Cortex of kidney (tissue), 1 donor: ENCODE measurements at places on chromosomes 7 and 10.

- DNase-seq, result no peak
Measured at GRCh38 chr10:1289591-1289990, 233.4 kb downstream of the WDR37 start.

DNA sequence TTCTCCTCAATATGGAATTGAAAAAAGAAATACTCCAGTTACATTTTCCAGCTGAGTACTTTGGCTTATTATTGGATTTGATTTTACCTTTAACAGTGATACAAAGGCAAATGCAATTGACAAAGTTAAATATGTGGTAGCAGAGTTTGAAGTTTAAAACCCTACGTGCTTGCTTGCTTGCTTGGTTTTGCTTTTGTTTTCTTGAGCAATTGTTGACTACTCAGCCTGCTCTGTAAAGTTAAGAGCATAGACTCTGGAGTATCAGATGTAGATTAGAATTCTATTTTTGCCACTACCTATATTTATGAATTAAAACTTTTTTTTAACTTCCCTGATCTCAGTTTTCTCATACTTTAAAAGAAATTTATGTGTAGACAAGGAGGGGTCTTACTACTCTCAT, 51.4 kb downstream of the PCDH15 start:
- DNase-seq, result no peak

DNA sequence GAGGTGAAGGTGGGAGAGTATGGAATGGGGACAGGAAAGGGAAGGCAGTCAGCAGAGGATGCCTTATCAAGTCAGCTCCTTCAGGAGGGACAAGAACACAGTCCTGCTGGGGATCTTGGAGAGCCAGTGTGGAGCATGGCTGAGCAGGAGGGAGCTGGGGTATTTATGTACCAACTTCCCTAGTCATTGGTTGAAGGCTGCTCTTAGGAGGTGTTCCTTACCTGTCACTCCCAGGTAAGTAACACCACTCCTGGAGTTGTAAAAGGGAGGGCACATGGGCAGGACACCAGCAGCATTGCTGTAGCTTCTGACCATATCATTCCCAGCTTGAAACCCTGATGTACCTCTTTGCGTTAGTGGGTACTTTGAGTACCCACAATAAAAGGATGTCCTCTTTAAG, 29.8 kb downstream of the SLC29A3 start:
- DNase-seq, result no peak

DNA sequence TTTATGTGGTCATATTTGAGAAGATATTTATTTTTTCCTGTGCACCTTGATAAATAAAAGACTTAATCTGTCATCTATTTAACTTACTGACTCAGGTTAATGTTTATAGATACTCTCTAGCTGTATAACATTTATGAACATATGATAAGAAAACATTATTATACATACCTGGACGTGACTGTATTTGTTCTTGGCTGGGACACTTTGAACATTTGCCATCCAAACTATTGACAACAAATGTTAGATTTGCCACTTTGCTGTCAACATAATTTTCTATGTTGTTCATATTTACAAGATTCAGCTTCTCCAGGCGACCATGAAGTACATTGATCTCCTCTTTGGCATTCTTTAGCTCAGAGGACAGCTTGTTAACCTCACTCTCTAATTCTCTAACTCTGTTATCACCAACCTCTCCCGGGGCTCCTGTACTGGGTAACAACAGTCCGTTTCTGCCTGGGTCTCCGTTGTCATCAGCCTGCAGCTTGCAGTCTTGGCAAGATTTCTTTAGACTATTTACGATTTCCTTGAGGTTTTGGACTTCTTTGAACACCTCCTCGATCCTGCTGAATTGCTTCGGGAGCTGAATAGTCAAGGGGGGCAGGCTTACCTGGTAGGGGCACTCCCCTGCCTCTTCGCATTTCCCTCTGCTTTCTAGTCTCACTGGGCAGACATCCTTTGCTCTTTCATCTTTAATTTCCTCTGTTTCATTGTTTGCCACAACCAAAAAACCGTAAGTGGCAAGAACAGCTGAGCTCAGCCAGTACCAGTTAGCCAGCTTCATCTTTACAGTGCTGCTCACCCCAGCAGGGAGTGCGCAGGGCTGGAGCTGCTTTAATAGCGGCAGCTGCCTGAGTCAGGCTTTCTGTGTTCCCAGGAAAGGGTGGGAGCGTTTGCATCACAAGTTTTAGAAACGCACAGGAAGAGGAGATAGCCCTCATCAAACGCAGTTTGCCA, at the start of gene FGL2:
Gene FGL2 (minus strand): TSS at position 807 of the 954 bp plus-strand sequence. CDS start 26 bp downstream, at position 781.
- no peak for DNase-seq

DNA sequence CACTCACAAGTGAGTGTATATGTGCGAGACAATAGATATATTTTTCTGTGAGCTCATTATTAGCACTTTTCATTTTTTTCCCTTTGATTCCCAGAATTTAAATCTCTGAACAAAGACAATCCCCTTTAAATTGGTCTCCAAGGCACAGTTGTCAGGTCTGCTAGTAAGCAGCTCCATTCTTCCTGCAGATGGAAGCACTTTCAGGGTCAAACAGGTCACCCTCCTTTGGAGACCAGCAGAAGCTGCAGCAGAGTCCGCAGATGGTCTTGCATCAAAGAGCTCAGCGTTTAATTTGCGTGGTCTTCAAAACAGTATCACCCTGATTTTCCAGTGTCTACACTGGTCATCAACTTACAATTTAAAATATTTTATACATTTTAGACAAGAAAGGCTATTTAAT, 543.8 kb downstream of the ARL4A start:
- DNase-seq, result no peak

DNA sequence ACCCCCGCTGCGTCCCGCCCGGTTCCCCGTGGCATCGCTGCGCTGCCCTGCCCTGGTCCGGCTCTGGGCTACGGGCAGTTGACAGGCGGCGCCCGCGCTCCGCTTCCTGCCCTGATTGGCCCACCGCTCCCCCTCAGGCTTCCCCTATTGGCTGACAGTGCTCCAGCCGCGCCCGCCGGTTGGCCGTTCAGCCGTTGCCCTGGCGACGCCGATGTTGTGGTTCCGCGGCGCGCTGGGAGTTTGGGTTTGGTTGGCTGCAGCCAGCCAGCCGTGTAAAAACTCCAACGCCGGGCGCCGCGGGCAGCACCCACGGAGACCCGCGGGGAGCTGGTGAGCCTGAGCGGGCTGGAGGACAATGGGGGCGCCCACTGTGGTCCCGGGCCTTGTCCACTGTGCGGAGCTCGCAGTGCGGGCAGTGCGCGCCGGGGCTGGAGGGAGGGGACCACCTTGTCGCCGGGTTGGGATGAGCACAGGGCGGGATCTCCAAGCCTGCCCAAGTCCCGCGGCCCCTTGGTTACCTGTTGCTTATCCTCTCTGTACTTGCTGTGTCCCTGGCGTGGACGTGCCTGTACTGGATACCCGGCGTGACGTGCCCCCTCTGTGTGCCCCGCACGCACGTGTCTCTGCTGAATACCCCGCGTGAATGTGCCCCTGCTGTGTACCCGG, at the start of gene C7orf57:
Gene C7orf57 (plus strand): TSS at position 243 of the 666 bp plus-strand sequence. CDS start 766 bp downstream, outside the sequence.
- peak; percentile 18 for DNase-seq

DNA sequence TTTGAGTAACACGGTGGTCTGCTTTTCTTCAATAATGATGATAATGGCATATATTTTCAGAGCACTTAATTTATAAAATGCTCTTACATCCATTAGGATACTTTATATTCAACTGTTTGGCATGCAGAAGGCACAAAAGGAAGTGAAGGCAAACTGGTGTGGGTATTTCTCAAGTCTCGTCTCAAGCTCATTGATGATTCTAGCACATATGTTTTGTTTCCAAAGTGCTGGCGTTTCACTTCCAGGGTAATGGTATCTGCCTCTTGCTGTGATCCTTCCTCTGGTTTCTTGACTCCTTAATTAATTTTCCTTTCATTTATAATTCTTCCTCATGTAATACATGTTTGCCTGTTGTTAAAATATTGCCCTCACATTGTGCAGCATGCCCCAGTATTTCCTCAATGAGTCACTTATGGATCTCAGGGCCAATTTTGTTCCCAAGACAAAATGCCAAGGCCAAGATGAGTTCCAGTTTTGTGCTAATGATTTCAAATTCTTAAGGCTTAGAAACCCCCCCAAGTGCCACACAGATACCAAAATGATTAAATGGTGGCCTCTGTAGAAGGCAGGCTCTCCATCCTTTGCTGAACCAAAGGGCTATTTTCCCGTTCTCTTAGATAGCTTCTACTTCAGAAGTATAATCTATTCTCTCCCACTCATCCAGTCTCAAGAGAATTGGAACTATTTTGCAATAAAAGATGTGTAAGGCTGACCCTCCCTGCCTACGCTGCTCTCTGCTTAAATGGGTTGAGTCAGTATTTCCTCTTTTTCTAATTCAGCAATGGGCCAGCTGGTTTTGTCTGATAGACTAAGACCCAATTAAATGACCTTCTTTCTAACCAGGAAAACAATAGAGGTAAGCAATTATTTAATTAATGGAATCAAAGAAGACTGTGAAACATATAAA, 171.2 kb downstream of the ZNF365 start:
- DNase-seq, result no peak

DNA sequence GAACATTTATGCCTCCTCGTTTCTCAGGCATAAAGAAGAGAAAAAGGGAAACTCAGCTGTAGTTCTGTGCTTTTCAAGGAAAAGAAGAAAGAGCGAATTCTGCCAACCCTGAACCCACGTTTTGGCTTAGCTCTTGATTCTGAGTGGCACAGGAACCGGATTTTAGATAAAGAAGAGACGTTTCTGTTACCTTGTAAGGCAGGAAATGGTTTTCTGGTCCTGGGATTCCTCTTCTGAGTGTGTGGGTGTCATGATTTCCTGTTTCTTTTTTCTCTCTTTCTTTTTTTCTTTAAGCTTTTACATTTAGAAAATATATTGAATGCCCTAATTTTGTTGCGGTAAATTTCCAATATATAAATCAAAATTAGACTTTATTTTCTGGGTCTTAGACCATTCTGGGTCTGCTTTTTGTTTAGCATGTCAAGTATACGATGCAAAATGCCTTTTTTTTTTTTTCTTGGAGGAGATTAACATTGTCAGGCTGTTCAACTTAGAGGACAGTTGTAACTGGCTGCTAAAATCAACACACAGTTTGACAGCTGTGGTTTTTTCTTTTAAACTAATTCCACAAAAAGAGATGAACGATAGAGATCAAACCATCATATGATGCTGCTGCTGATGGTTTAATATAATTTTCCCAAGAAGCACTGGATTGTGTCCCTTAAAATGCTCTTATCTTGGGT, 190.8 kb downstream of the GATA3 start:
- no peak for DNase-seq

DNA sequence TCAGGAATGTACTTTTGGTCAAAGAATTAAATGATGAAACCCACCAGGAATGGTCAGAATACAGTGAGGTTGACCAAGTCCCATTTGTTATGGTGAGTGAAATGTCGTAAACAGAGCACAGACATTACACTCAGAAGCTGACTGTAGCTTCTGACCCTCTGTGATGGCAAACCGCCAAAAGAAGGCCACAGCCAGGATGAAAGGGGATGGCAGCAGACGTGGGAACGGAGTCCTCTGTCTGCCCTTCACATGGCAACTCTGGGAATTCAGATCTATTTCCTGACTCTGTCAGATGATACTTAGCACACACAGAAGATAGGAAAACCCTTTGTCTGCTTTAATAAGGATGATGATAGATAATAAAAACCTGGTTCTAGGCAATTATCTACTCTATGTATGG, 757.1 kb downstream of the SORCS3 start:
- DNase-seq, result no peak

- no peak for DNase-seq
Measured at GRCh38 chr7:31052841-31053601, 913 bp downstream of the ADCYAP1R1 start.

DNA sequence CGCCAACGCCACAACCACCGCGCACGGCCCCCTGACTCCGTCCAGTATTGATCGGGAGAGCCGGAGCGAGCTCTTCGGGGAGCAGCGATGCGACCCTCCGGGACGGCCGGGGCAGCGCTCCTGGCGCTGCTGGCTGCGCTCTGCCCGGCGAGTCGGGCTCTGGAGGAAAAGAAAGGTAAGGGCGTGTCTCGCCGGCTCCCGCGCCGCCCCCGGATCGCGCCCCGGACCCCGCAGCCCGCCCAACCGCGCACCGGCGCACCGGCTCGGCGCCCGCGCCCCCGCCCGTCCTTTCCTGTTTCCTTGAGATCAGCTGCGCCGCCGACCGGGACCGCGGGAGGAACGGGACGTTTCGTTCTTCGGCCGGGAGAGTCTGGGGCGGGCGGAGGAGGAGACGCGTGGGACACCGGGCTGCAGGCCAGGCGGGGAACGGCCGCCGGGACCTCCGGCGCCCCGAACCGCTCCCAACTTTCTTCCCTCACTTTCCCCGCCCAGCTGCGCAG, 424 bp downstream of the EGFR start:
- DNase-seq, result no peak

GRCh38 chr10:129962872-129963640, 1.0 kb downstream of the EBF3 start:
- no peak for DNase-seq

DNA sequence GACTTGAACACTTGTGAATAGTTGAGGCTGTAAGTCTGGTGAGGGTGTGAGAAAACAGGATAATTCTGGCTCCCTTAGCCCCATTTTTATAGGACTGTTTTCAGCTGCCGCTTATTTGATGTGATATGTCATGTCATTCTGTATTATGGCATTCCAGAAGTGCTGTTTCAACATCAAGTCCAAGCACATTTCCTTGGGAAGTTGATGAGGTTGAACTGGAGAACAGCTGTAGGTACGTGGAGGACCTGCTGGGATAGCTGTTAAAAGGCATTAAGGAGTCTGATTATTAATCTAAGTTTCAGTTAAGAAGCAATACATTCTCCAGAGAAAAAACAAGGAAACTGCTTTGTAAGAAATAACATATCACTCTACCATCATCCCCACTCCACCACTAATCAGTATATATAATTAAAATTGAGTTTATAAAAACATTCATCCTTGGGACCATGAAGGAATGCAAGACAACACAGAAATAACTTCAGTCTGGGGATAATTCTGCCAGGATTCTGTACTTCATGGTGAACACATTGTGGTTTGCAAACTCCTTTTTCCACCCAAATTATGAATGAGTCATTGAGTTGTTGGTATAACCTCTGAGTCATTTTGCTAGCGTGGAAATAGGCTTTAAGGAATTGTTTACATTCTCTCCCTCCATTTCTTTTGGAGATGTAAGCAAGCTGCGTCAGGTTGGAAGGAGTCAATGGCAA, 39.9 kb upstream of the TMEM229A start:
- DNase-seq, result no peak
